ENCODE measurements at places on chromosomes 7 and 10. TPM values are rescaled to one million over a fixed set of nuclear protein-coding genes. Genes with fewer than 3 reads are reported as not detected.

The PALD1 gene
- 13.3 TPM for polyA plus RNA-seq

The PTPRN2 gene
- 7.5 TPM for polyA plus RNA-seq

The SPDYE2 gene
- 8.2 TPM for polyA plus RNA-seq

The EGFR gene
- 28.3 TPM for polyA plus RNA-seq

The SFRP4 gene
- polyA plus RNA-seq: 2.2 TPM

The RTKN2 gene
- 13.2 TPM for polyA plus RNA-seq

The PTER gene
- 14.9 TPM for polyA plus RNA-seq

The GPC2 gene
- 17.4 TPM for polyA plus RNA-seq

The ADK gene
- 33.8 TPM for polyA plus RNA-seq

The NKX6-2 gene
- polyA plus RNA-seq: 5.7 TPM

The INMT gene
- 1.9 TPM for polyA plus RNA-seq

The FOXI2 gene
- 1.3 TPM for polyA plus RNA-seq

The CBLL1 gene
- 29.9 TPM for polyA plus RNA-seq

The WNT8B gene
- polyA plus RNA-seq: 1.0 TPM

The OPN1SW gene
- 1.9 TPM for polyA plus RNA-seq

DNA sequence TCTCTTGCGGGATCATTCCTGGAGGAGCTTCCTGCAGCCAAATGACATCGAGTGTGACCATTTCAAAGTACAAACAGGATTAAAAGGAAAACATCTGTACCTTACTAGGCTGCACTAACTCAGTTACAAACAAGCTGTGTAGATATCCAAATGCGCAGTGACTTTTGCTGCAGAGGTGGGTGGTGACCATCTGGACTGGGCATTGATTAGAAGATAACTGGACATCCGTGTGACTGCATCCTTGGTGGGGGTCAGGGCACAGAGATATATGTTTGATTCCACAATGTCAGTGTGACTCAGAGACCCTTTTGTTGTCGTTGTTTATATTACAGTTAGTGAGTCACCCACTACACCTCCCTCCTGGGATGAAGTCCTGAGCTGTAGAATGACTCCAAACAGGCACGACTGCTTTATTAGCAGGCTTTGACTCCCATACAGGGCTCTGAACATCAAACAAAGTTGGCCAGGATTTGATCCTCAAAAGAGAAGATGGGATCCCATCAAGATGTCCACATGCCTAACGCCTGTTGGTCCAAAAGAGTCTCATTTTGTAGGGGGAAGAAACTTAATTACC lies 56.7 kb upstream of the SDK1 start:
- DNase-seq: no peak

DNA sequence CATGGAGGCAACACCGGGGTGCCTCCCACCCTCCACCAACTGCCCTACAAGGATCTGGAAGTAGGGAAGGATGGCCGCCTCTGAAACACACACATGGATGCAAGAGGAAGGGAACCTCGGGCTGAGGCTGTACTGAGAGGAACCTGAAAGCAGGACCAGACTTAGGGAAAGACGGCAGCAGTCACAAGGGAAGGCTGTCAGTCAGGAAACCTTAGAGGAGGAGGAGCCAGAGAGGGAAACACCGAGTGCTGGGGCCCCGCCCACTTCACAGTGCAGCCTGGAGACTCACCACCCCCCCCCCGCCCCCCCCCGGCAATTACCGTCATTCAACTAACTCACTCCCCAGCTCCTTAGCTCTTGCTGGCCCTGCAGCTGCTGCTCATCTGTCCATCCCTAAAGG lies 2.5 kb downstream of the CYREN start:
- no peak for DNase-seq

DNA sequence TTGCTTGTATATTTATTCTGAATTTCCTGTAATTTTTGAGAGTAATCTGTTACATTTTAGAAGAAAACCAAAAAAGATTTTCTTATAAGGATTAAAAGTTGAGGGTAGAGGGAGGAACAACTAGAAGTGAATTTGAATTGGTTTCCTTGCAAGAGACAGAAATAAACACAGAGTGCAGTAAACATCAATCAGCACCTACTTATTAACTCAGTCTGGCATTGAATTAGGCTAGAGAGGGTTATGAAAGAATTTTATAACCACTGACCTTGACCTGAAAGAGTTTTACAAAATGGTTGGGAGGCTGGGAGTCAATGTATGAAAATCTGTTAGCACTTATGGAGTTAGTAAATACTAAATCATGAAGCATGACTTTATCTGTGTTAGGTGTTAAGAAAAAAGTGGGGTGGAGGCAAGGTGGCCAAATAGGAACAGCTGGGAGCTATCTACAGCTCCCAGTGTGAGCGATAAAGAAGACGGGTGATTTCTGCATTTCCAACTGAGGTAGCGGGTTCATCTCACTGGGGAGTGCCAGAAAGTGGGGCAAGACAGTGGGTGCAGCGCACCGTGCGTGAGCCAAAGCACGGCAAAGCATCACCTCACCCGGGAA lies 106.5 kb downstream of the PDE1C start:
- no peak for DNase-seq

GRCh38 chr7:94228223-94228622 lies 166.5 kb upstream of the COL1A2 start:
- DNase-seq: no peak

DNA sequence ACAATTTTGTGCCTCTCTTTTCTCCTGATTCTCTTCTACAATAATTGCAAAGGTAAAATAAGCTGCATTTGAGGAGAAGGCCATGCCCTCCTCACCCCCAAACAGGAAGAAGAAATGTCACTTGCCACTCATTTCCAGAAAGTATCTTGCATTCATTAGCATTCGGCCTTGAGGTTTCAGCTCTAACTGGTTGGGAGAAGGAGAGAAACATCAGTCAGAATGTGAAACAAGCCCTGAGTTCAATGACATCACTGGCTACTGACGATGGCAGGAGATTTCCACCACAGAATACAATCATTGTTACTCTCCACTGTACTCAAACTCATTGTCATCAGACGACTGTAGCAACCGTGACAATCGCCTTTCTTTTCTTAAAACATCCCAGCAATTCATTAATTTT lies 72.8 kb downstream of the PRKCQ start:
- DNase-seq: no peak

GRCh38 chr7:17523813-17524739 lies 225.6 kb downstream of the AHR start:
- no peak for DNase-seq

DNA sequence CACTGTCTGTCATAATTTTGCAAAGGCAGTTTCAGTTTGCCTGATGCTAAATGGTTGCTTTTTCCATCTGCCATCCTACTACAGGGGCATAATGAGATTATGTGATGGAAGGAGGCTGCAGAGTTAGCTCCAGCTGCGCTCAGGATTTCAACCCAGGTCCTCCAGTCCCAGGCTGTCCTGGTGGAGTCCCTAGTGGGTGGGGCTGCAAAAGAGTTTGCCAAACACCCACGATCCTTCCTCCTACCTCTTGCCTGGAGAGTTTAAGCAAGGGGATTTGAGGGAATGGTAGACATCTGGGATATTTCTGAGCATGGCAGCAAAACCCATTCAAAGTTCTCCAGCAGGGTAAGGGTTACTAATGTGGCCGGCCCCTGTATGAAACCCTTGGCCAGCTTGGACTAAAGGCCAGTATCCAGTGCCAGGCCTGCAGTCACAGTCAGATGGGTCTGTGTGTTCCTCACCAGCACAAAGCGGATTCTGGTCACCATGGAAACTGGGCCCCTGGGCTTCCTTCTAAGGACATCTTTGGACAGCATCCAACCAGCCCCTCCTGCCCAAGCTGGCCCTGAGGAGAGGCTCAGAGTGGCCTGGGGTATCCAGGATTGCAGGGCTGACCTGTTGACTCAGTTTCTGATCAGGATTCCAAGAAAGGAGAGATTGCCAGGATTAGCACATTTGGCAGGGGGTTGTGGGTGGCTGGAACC lies 42.7 kb upstream of the CHST3 start:
- no peak for DNase-seq

DNA sequence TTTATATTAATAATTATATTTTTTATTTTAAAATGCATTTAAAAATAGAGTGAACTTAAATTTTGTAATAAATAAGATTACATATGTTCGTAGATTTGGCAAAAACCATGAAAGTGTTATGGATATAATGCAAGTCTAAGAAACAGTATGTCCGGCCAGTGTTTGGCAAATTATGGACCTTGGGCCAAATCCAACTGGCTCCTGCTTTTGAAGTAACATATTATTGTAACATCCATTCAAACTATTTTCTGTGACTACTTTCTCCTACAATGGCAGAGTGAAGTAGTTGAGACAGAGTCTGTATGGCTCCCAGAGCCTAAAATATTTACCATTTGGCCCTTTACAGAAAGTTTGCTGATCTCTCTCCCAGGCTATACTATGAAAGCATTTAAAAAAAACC lies 38.9 kb downstream of the TMEM229A start:
- no peak for DNase-seq

DNA sequence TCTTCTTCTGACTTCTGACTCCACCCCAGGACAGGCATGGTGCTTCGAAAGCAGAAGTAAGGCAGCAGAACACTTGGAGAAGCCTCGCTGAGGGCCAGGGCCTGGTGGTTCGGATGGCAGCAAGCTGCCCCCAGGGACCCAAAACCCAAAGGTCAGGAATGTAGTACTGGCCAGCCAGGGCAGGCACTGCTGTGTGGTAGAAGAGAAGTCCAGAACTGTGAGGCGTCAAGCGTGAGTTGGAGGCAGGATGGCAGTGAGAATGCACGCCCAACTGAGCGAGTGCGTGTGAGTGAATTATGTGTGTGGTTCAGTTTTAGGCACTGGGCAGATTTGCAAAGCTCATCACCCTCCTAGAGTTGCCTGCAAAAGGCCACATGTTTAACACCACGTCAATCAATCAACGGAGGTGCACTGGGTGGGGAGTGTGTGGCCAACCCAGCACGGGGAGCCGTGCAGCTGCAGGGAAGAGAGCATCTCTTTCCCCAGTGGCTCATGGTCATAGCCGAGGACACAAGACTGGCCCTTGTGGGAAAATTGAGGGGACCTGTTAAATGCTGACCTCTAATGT lies 144.3 kb downstream of the KCNMA1 start:
- no peak for DNase-seq

GRCh38 chr7:20959281-20959680 lies 172.6 kb upstream of the SP8 start:
- DNase-seq: no peak

- DNase-seq: no peak
These were observed 588 bp downstream of the CYREN start for GRCh38 chr7:135169964-135170273.

GRCh38 chr7:685540-685939 lies 41.0 kb upstream of the DNAAF5 start:
- no peak for DNase-seq

- DNase-seq: no peak
These were observed 1071.5 kb upstream of the C7orf33 start for GRCh38 chr7:147519062-147519461.

DNA sequence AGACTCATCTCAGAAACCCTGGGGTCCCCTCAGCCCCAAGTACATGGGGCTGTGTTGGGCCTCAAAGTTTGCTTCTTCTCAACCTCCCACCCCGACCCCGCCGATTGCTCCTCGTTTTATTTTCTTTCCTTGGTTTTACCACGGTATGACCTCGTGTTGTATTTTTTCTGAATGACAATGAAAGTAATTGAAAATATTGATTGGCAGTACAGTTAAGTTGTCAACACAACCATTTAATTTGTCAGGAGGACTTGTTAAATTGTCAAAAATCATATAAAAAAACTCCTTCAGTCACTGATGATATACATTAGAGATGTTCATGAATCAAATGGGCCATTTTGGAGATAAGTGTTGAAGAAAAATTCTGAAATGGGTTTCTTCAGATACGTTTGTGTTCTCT lies 520.7 kb downstream of the LRMDA start:
- DNase-seq: no peak

DNA sequence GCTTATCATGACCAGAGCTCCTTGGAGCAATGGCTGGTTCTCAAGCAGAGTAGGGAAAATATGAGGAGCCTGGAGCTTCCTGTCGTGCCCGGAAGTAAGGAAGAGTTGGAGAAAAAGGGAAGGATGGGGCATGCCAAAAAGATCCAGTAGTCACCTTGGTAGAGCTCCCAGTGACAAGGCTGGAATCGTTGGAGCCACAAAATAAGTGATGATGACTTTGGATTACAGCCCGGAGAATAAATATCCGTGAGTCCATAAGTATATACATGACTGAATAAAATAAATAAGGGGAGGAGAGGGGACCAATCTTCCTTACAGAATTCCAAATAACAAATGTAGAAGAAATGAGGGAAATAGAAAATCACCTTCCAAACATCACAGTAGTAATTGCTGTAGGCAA lies 29.3 kb downstream of the LMTK2 start:
- no peak for DNase-seq

DNA sequence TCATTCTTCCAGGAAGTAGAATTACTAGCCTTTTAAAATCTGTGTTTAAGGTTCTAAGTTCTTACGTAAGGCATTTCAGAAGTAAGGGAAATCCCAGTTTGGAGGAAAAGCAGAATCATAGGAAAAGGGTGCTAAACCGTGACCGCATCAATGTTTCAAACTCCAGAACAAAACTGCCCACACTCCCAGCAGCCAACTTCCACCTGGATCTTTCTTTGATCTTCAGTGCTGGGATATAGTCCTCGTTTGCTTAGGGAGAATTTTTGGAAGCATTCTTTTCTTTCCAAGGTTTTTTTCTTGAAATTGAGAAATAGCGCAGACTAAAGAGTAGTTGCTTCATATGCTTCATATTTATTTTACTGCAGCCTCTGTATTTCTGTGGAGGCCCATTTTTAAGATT lies 8.9 kb downstream of the PROSER2 start:
- DNase-seq: no peak

GRCh38 chr7:36657036-36657660 lies 67.1 kb downstream of the AOAH start:
- no peak for DNase-seq

DNA sequence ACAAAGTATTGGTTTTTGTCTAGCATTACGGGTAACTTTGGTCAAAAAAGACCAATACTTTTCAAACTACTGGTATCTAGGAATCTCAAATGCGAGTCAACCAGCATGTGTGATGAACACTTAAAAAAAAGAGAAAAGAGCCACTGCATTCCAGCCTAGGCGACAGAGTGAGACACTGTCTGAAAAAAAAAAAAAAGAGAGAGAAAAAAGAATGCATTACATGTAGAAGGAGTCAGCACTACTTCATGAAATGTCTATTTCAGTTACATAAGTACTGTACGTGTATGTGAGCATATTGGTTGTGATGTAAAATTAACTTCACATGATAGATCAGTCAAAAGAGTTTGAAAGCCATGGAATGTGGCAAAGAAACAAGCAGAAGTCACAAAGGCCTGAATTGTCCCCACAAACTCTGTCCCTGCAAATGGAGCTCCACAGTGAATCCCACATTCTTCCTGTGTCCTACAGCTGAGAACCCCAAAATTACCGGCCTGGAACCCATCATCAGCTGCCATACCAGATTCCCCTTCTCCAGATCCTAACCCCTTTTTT lies 1.6 kb downstream of the DENND11 start:
- DNase-seq: no peak

DNA sequence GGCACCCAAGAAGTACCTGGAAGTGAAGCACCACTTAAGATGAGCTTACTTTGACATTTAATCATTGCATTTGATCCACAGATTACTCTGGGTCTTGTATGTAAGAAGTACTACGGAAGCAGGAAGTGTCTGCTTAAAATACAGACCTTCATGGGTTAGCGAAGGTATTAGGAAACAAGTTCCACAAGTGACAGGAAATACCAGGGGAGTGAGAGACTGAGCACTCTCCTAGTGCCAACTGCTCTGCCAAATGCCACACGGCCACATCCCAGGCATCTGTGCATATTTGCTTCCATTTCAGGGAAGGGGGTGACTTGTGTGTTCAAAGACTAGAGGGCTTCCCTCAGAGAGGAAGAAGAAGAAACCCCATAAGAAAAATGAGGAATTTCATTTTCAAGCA lies 57.2 kb upstream of the ANK3 start:
- no peak for DNase-seq

GRCh38 chr10:123687758-123688157 lies 21.6 kb downstream of the GPR26 start:
- DNase-seq: no peak

GRCh38 chr7:128830231-128831177 lies at the start of gene FLNC:
TSS of gene FLNC (plus strand) at chr7:128830406. CDS start at chr7:128830638, 232 bp downstream.
- no peak for DNase-seq

Measured in left renal cortex interstitium (tissue), 4 donors.